GM13977 (cell line): ENCODE measurements at places on chromosomes 5 and 9.

DNA sequence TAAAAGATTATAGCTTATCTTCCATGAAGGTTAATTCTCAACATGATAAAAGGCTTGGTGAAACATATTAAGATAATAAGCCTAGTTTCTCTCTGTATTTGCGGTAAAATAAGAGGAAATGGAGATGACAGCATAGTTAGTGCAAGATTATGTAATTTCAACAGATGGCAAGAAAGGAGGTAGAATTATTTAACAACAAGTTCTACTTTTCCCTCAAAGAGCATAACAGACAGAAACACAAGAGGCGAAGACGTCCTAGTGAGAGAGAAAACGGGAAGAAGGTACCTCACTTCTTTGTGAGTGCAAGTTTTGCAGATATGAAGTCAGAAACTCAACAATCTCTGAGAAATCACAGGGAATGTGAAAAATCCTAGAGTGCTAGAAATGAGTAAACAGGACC, 144.8 kb upstream of the ADCY2 start:
- DNase-seq = no peak

GRCh38 chr5:165874851-165875250, 2369.4 kb downstream of the MAT2B start:
- no peak for DNase-seq

DNA sequence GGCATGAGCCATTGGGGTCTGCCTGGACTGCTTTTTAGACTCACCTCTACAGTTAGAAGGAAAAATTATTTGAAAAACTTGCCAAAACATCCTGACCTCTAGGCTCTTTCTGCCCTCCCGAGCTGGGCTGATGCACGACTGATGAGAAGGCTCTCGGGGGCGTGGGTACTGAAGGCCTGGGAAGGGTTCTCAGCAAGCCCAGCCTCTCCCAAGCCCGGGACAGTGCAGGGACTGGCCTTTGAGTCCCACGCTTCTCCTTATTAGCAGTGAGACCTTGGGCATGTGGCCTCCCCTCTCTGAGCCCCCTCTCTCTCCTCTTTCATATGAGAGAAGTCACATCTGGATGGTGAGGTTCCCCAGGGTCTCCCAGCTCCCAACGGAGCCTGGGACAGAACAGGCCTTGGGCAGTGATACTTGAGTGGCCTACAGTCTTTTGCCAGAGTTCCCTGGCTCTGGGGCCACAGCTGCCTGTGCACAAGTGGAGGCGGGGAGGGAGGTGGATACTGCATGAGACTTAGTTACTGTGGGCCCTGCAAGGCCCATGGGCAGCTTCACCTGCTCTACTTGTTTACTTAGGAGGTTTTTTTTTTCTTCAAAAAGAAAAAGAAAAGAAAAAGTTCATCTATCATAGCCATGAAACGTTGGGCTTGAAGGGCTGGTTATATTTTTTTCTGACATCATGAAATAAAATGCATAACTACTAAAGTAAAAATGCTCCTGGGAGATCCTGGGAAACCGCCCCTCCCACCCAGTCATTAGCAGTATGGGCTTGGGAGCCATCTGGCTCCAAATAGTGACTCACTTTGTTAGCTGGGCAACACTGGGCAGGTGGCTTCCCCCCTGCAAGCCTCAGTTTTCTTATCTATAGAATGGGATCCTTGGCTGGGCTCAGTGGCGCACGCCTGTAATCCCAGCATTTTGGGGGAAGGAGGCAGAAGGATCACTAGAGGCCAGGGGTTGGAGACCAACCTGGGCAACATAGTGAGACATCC, 139.4 kb downstream of the GAPVD1 start:
- no peak for DNase-seq

- DNase-seq = no peak
Observed at GRCh38 chr9:71509054-71509453, 259.3 kb downstream of the CEMIP2 start.

DNA sequence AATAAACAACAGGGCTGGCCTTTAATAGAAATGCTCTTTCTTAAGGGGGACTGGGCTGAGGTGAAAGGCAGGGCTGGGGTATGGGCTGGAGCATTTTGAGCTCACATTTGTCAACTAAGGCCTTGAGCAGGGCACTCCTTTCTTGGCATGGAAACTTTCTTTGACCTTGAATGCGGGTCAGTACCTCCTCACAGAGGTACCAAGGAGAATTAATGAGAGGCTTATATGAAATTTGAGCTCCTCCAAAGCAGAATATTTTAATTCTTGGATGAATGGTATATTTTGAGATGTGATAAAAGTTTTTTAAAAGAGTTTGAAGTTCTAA, 3.1 kb downstream of the CYSTM1 start:
- DNase-seq = no peak

- DNase-seq = no peak
Observed at GRCh38 chr5:128673970-128674369, 135.9 kb upstream of the FBN2 start.

GRCh38 chr9:88539246-88539645, 4.3 kb downstream of the NXNL2 start:
- no peak for DNase-seq
